Purkinje cell (primary cell): ENCODE measurements at places on chromosomes 11 and 22. TPM values are rescaled to one million over a fixed set of nuclear protein-coding genes. Genes with fewer than 3 reads are reported as not detected.

Gene LARGE1
- 191 and 256 TPM in 2 replicates for polyA plus RNA-seq

Gene MOV10L1
- 1.6 and 1.9 TPM in 2 replicates for polyA plus RNA-seq

Gene PKDREJ
- polyA plus RNA-seq, result not detected in 2 replicates

Gene MS4A3
- not detected in 2 replicates for polyA plus RNA-seq

Gene GAL
- polyA plus RNA-seq, result not detected in 2 replicates

Gene MMP27
- not detected in 2 replicates for polyA plus RNA-seq

Gene IGSF9B
- 0.11 and 0.35 TPM in 2 replicates for polyA plus RNA-seq

Gene HEPACAM
- 9.0 and 13.6 TPM in 2 replicates for polyA plus RNA-seq
